Activated CD8-positive, alpha-beta memory T cell treated with anti-CD3 and anti-CD28 coated beads for 1 hour (primary cell): ENCODE measurements at places on chromosomes 4 and X.

GRCh38 chr4:184536881-184537248, 62.5 kb upstream of the IRF2 start:
- no peak for DNase-seq

DNA sequence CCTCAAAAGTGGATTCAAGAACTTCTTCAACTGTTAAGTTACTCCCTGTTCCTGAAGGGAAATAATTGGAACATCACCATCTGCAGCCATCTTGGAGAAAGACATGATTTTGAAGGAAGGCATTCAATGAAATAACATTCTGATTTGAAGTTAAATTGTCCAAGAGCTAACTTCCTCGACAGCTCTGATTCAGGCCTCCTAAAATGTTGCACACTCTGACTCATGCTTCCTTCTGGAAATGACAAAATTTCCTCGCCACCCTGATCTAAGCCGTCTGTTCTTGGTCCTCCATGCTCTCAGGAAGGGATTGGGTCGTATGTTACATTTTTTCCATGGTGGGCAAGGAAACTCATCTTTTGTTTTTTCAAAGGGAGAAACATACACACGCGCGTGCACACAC, 496.9 kb upstream of the DIPK2B start:
- DNase-seq: no peak

- DNase-seq: no peak
These were observed 26.5 kb downstream of the HCCS start for GRCh38 chrX:11137543-11138139.

GRCh38 chr4:5823542-5824211, 69.2 kb downstream of the CRMP1 start:
- no peak for DNase-seq

GRCh38 chrX:30612250-30612655, 34.7 kb upstream of the TASL start:
- DNase-seq: no peak

GRCh38 chr4:89285745-89286144, 21.9 kb downstream of the GPRIN3 start:
- no peak for DNase-seq

DNA sequence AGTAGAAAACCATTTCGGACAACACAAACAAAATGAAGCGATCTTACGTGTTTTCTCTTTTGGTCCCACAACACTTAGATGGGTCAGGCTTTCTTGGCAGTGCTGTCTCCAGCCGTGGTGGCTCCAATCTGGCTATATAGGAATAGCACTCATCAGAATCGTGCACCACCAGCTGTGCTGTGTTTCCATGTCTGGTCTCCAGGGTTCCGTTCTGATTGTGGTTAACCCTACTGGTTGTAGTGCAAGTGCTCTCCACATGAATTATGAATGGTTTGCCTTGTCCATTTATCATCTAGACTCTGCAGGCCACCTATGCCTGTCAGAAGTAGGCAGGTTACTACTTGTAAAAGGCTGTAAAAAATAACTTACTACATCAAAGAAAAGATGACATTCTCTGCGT, 536.3 kb downstream of the IQCM start:
- DNase-seq: no peak

- no peak for DNase-seq
These were observed 9.7 kb downstream of the SERTM2 start for GRCh38 chrX:111521169-111521568.

GRCh38 chrX:133654811-133655210, 239.5 kb upstream of the GPC4 start:
- no peak for DNase-seq

GRCh38 chrX:43557792-43558191, 98.3 kb upstream of the MAOA start:
- peak; percentile 37 for DNase-seq

GRCh38 chr4:101417046-101417445, 69.7 kb upstream of the PPP3CA start:
- no peak for DNase-seq

- no peak for DNase-seq
These were observed 85.7 kb upstream of the EXOC1L start for GRCh38 chr4:55733932-55734331.

GRCh38 chr4:5770051-5770450, 59.0 kb downstream of the EVC start:
- no peak for DNase-seq
